ENCODE measurements at places on chromosomes 5 and 9. TPM values are rescaled to one million over a fixed set of nuclear protein-coding genes. Genes with fewer than 3 reads are reported as not detected.

Gene MEIKIN
- total RNA-seq: not detected

Gene G3BP1
- 237 TPM for total RNA-seq

Gene C1QTNF2
- 0.53 TPM for total RNA-seq

Gene CCNO
- total RNA-seq: 0.25 TPM

GRCh38 chr5:53219174-53219573, 109.6 kb upstream of the MOCS2 start:
- no peak for DNase-seq

GRCh38 chr9:38154501-38155421, 85.7 kb upstream of the SHB start:
- DNase-seq: no peak

DNA sequence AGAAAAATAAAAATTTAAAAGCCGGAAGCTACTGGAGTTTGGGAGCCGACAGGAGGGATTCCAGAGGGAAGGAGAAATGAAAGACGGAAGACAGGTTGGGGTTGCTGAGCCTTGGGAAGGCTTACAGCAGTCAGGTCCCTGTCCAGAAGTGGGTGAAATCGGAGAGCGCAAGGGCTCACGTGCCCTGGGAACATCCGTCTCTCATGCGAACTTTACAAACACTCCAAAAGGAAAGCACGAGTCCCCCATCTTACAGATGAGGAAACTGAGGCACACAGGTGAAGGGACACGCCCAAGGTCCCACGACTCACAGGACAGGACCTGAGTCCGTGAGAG, 347 bp upstream of the OLFML2A start:
- no peak for DNase-seq

GRCh38 chr9:4831119-4831518, 38.4 kb downstream of the RCL1 start:
- no peak for DNase-seq

DNA sequence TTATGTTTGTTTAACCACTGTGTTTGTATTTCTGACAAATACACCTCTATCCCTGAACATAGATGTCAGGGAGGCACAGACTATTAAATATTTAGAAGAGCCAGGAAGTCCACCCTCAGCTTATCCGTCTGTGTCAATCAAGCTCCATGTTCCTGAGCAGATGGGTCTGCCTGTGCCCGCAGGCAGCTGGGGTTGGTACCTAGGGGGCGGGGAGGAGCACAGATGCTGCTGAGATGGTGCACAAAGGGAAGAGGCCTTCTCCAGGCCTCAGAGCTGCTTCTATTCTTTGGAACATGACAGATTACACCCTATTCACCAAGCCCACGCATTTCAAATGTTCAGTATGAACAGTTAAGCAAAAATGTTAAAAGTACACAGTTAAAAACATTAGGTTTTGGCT, 142.1 kb downstream of the EPB41L4A start:
- no peak for DNase-seq

DNA sequence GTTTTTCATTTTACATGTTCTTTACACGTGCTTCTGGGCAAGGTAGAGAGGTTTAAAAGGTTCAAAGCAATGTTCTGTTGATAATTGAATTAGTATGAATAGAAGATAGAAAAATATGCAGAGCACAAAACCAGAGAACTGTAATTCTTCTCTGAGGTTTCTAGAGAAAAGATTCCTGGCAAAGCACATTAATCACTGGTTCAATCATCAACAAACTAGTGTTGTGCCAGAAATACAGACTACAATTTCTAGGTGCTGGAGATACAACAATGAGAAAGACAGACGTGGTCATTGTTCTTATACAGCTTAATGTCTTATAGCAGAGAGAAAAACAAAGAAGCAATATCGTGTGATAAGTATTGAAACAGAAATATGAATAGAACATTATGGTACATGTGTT, 25.5 kb downstream of the MEGF9 start:
- no peak for DNase-seq

DNA sequence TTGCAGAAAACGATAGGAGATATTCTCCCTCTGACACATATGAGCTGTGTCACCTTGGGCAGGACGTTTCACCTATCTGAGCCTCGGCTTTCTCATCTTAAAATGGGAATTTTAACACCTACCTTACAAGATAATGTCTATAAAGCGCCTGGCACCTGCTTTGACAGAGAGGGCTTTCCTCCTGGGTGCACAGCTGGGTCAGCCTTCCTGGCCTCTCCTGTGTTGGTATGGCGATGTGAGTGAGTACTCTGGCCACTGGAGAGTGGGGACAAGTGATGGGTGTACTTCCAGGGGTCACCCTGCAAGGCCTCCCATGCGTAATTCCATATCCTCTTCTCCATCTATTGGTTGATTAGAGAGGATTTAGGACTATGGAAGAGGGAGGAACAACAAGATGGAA, 113.1 kb upstream of the SMIM23 start:
- DNase-seq: no peak

GRCh38 chr9:109098171-109098959, 21.4 kb downstream of the TMEM245 start:
- DNase-seq: peak; percentile 81

DNA sequence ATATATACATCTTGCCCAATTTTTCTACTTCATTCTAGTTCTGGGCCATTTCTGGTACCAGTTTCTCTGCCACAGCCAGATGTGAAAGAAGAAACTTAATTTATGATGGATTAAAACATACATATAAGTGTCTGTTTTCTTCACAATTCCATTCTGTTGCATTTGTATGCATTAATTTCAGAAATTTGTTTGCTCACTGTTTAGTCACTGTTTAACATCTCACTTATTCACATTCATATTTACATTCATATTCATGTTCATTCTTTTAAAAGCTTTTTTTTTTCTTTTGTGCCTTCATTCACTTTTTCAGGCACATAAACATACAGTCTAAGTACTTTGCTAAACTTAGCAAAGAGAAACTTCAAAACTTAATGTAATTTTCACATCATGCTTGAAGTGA, 684.0 kb upstream of the CDH9 start:
- DNase-seq: no peak

DNA sequence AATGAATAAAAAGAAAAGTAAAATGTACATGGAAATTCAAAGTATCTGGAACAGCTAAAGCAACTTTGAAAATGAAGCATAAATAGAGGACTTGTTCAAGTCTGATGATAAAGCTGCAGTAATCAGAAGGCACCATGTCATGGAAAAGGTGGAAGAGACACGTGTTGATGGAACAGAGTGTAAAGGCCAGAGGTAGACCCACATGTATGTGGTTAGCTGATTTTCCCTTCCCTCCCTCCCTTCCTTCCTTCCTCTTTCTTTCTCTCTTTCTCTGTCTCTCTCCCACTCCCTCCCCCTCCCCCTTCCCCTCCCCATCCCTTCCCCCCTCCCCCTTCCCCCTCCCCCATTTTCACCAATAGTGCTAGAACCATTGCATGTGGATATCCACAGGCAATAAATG, 58.7 kb upstream of the FCN1 start:
- DNase-seq: no peak

- DNase-seq: peak; percentile 12
These were observed 39.9 kb upstream of the SMIM15 start for GRCh38 chr5:61202213-61202612.
